ENCODE measurements at places on chromosomes 5 and 9. TPM values are rescaled to one million over a fixed set of nuclear protein-coding genes. Genes with fewer than 3 reads are reported as not detected.
A peak's percentile ranks its signal among the peaks of the same experiment; 100 is the strongest.

Gene IL4
- not detected for total RNA-seq

- DNase-seq: no peak
These were observed 9.3 kb downstream of the ZBTB43 start for GRCh38 chr9:126814091-126814490.

DNA sequence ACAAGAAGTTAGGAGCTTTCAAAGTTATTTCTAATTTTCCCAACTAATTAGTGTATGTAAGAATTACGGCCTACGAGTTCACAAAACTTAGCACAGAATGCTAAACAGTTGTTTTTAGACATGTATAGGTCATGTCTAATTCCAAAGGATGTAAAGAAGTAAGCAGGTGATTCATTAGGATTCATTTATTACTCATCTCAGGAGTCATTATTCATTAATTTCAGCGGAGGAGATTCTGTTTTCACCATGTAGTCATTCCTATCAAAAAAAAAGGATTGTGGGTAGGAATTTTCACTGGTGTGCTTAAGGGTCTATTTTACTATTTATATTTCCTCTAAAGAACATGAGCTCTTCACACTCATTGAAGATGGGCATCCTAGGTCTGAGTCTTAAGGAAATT is 532.2 kb downstream of the ACTL7B start:
- no peak for DNase-seq

GRCh38 chr5:105397749-105398148 is 1835.2 kb upstream of the NUDT12 start:
- no peak for DNase-seq

- no peak for DNase-seq
These were observed 384.0 kb upstream of the IRX4 start for GRCh38 chr5:2266641-2267240.

- DNase-seq: peak; percentile 39
These were observed 43.2 kb downstream of the SEMA4D start for GRCh38 chr9:89454498-89455355.

DNA sequence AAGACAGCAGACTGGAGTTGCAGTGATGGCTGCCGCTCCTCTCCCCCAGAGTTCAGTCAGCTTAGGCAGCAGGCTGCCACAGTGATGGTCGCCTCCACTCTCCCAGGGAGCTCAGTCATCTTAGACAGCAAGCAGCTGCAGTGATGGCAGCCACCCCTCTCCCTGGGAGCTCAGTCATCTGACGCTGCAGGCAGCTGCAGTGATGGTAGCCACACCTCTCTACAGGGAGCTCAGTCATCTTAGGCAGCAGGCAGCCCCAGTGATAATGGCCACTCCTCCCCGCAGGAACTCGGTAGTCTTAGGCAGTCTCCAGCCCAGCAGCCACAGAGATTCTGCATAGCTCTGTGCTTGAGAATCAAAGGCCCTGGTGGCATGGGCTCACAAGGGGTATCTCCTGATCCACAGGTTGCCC is 582.7 kb downstream of the DTWD2 start:
- DNase-seq: no peak

DNA sequence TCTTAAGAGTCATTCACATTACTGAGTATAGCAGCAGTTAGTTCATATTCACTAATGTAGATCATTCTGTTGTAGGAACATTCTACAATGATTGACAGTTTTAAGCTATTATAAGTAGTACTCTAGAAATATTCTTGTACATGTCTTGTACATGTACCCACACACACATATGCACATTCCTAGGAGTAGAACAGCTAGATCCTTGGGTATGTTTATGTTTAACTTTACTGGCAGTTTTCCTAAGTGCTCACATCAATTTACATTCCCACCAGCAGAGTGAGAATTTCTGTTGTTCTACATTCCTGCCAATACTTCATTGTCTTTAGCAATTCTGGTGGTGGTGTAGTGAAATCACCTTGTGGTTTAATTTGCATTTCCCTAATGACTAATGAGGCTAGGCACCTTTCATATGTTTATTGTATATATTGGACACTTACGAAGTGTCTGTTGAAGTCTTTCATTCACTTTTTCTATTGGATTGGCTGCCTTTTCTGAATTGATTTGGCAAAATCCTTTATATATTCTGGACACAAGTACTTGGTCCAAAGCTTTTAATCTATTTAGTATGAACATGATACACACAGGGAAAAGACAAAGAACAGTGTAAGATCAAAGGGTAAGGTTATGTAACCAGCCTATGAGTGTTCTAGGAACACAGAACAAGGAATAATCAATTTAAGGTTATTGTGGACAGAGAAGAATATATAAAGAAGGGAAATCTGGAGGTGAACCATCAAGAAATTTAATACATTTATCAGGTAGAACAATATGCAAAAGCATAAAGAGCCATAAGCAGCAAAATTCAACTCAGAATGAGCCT is 95.6 kb downstream of the MLLT3 start:
- no peak for DNase-seq

Gene CDKN2B
- total RNA-seq: 119 TPM

- peak; percentile 58 for DNase-seq
These were observed 165.0 kb upstream of the ZNF462 start for GRCh38 chr9:106697750-106698502.

GRCh38 chr5:7957329-7957728 is 88.4 kb downstream of the MTRR start:
- no peak for DNase-seq

- no peak for DNase-seq
These were observed 146.5 kb downstream of the CACNA1B start for GRCh38 chr9:138024131-138024530.

Gene LECT2
- total RNA-seq: not detected

GRCh38 chr5:152007653-152008335 is 83.1 kb upstream of the GLRA1 start:
- DNase-seq: no peak
